ENCODE measurements at places on chromosomes 6 and 20. TPM values are rescaled to one million over a fixed set of nuclear protein-coding genes. Genes with fewer than 3 reads are reported as not detected.

HLA-DQB2 gene
- not detected for total RNA-seq

- H3K27me3 ChIP-seq, result peaks cover 2% of the 10 kb centered on the region
- DNase-seq, result no peak
- no peak overlapping the region for H3K27ac ChIP-seq
Measured at GRCh38 chr6:40288919-40289318, 298.2 kb downstream of the LRFN2 start.

DNA sequence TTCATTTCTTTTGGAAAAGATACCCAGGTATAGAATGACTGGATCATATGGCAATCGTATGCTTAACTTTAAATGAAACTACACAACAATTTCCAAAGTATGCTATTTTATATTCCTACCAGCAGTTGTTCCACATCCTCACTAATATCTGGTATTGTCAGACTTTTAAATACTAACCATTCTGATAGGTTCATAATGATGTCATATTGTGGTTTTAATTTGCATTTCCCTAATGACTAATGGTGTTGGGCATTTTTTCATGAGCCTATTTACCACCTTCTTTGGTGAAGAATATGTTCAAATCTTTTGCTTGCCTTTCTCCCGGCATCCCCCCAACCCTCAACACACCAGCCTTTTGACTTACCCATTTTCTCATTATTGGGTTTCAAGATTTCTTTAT, 96.2 kb upstream of the HMGN3 start:
- no peaks in the 10 kb centered on the region for H3K27me3 ChIP-seq
- no peak overlapping the region for H3K4me3 ChIP-seq
- H3K27ac ChIP-seq, result no peak overlapping the region
- DNase-seq, result no peak
- H3K36me3 ChIP-seq, result peaks cover 11% of the 10 kb centered on the region

- H3K36me3 ChIP-seq, result no peaks in the 10 kb centered on the region
- no peak overlapping the region for H3K4me3 ChIP-seq
- no peaks in the 10 kb centered on the region for H3K27me3 ChIP-seq
- no peak for DNase-seq
- peaks cover under 1% of the 10 kb centered on the region for H3K4me1 ChIP-seq
- H3K27ac ChIP-seq, result no peak overlapping the region
Measured at GRCh38 chr6:70171236-70171635, 131.6 kb downstream of the COL9A1 start.

DNA sequence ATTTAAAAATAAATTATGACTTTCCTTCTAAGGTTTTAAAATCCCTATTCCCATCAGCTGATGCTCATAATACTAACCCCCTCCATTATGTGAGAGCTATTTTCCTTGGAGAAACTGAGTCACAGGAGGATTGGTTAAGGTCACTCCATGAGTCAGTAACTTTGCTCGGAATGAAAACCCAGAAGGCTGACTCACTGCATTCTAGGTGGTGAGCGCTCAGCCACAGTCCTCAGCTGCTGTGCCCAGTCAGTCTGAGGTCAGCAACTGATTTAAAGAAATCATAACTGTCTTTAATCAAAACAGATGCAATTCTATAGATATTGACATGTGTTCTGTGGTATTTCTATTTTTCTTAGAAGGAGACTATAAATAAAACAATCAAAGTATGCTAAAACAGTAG, 359.2 kb downstream of the GJA1 start:
- H3K36me3 ChIP-seq, result peaks cover 12% of the 10 kb centered on the region
- DNase-seq, result no peak
- H3K4me1 ChIP-seq, result no peaks in the 10 kb centered on the region
- H3K4me3 ChIP-seq, result no peak overlapping the region

GRCh38 chr6:127886603-127887002, 14.3 kb downstream of the THEMIS start:
- no peak for DNase-seq
- H3K4me1 ChIP-seq, result no peaks in the 10 kb centered on the region
- no peak overlapping the region for H3K27ac ChIP-seq
- no peak overlapping the region for H3K4me3 ChIP-seq
- no peaks in the 10 kb centered on the region for H3K36me3 ChIP-seq
